ENCODE measurements at places on chromosomes 6 and 20.

DNA sequence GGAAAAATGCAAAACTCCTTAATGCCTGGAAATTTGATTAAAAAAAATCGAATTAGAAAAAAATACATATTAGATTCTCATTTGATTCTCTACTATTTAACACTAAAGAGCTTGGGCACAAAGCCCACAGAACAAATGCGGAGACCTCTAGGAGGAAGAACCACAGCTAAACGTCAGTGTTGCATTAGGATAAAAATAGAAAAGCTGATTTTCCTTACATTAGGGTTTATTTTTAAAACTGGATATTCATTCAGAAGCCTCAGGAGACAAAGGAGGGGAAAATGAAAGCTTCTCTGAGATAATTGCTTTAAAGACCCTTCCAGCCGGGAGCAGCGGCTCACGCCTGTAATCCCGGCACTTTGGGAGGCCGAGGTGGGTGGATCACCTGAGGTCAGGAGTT, 77.3 kb downstream of the ECT2L start:
- no peak for DNase-seq

DNA sequence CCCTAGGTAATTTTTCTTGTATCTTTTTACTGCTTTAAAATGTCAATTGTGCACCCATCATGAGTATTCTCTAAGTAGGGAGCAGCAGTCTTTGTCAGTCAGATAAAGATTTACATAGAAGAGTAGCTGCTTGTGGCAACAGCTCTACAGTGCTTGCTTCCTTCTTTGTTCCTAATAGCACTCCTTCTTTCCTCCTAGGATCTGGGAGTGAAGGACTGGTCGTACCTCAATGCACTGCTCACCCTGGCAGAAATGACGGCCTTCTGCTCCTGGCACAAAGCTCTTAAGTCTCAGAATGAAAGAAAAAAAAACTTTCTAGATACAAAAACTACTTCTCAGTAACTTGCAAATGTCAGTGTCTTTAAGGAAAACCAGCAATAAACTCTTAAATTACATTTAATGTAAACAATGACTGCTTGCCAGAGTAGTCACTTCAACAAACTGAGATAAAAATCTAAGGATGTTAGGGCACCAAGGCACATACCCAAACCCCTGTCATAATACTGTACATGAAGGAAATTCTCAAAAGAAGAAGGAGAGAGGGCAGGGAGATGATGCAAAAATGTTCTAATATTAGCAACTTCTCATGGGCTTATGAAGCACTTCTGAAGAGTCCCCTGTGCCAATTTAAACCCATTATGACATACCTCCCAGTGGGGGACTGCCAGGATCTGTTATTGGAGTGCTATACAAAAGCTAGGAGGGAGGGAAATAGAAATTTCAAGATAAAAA, 34.0 kb downstream of the NCOA6 start:
- no peak for DNase-seq

DNA sequence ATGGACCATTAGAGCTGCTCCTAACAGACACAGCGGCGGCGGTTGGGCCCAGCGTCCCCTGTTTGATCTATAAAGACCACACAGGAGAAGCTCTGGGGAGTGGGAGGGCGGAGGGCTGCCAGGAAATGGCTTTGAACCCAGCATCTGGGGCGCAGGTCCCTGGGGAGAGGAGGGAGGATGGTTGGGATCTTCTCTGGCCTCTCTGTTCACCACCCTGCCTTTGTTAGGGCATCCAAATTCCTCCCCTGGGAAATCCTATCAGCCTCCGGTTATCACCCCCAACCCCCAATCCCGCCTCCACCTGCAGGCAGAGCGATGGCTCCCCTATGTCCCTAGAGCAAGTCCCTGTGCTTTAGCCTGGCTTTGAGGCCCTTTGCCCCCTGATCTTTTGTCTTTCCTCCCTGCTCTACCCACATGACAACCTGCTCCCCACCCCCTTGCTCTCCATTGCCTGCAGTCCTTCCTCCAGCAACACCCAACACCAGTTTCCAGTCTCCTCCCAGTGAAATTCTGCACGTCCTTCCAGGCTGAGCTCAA, 7.1 kb downstream of the XKR7 start:
- no peak for DNase-seq

- DNase-seq: no peak
These were observed 5.3 kb downstream of the IDH3B start for GRCh38 chr20:2658414-2659354.

- no peak for DNase-seq
These were observed 59.1 kb upstream of the SUPT3H start for GRCh38 chr6:45436544-45437438.

- no peak for DNase-seq
These were observed 73.6 kb upstream of the PHACTR3 start for GRCh38 chr20:59530782-59531181.

GRCh38 chr6:53309059-53309900, 39.5 kb downstream of the ELOVL5 start:
- peak; percentile 35 for DNase-seq

DNA sequence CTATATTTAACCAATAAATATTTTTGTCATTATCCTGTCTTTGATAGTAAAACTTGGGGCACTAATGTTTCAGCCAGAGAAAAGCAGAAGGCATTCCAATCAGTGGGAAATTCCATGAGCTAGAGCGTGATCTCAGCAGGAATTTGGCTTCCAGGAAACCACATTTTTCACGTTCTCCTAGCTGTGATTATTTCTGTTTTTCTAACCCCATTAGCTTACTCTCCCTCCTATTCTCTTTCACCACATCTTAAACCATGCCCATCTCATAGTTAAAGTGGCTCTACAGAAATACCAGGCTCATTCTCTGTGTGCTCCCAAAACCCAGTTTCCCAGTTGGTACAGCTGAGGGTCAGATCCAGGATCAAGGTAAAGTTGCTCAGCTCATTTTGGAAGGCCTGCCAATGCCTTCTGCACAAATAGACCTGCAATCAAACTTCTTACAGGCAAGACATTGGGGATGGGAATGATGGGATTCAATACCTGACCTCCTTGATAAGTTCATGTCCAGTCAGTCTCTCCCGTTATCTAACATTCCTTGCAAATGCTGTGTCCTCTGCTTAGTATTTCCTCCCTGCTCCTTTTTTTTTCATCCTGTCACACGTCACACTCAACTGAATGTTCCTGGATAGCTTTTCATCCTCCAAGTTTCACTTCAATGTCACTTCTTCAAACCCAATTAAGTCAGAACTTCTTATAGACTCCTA, 33.1 kb upstream of the TMEM30A start:
- no peak for DNase-seq

- DNase-seq: no peak
These were observed 17.6 kb downstream of the GHRH start for GRCh38 chr20:37243937-37244571.

DNA sequence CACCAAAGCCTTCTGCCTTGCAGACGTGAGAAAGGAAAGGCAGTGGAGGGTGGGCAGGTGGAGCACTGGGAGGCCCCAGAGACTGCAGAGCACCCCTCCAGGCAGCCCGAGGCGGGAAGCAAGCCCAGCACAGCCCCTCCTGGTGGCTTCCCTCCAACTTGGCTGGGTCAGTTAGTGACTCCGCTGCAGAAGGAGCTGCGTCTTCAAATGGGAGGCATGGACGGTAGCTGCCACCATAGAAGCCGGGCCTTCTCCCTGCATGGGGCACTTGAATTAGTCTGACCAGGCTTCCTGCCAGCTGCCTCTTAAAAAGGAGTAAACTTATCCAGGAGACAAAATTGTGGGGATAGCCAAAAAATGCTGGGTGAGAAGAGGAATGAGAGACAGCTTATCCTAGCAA, 88.0 kb upstream of the RPS6KA2 start:
- no peak for DNase-seq

GRCh38 chr6:117384659-117385058, 41.1 kb downstream of the ROS1 start:
- no peak for DNase-seq

GRCh38 chr20:62908971-62909791, 17.1 kb downstream of the DIDO1 start:
- no peak for DNase-seq

Data from GM19239 (cell line).